Activated naive CD8-positive, alpha-beta T cell treated with anti-CD3 and anti-CD28 coated beads, Interleukin-2, amount 50 U/mL, for 24 hours (primary cell): ENCODE measurements at places on chromosomes 7 and 10.

GRCh38 chr7:20797042-20797461 is 10.4 kb upstream of the SP8 start:
- no peak for DNase-seq

DNA sequence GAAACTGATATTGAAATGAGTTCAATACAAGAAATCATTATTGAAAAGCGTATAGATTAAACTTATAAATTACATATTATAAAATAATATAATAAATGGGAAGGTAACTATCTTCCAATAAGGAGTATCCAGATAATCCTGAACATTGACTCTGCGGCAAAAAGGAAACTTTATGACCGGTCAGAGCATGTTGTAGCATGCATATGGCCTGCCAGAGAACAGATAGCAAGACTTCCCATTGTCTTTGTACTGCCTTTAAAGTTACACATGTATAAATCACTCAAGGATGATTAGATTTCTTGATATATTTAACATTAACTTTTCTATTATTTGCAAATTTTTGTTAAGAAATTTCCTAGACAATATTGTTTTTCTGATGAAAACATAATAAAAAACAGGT is 56.2 kb upstream of the ETV1 start:
- DNase-seq, result no peak

DNA sequence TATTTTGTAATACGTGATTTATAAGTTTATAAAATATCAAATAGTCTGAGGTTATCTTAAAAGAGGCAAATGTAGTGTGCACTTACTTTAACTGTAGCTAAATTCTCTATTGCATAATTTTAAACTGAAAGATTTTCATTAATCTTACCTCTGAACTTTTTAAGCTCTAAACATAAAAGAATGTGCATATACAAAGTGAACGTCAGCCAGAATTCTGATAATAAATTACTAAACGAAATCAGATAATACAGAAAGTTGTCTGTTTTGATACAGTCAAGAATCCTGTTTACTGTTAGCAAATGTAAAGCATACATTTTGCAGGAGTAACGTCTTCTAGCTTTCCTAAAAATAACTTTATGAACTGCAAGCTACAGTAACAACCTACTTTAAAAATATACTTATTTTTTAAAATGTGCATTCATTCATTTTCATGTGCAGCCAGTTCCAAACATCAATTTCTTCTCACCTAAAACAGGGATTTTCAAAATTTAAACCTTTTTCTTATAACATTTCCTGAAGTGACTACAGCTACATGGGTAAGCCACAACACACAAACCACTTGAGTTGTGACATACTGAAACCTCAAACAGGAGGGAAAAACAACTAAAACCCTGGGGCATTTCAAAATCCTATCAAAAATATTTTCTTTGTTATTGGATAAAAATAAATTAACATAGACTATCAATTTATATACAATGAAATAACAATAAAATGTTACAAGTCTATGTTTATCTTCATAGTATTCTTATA is 92.7 kb downstream of the RNLS start:
- no peak for DNase-seq

DNA sequence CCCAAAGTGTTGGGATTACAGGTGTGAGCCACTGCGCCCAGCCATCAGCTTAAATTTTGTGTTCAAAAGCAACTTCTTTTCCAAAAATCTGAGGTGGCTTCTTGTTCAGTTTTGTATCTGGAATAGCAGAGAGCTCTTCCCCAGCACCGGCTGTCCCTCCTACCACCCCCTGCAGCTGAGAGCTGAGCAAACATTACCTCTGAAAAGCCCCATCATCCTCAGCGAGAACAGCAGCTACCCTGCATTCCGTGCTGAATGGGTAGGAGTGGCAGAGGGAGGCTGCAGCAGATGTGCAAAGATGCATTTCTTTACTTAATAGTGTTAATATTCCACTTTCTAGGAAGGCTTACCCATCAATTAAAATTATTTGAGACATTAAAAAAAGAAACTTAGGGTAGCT is 31.8 kb downstream of the CCM2 start:
- no peak for DNase-seq

DNA sequence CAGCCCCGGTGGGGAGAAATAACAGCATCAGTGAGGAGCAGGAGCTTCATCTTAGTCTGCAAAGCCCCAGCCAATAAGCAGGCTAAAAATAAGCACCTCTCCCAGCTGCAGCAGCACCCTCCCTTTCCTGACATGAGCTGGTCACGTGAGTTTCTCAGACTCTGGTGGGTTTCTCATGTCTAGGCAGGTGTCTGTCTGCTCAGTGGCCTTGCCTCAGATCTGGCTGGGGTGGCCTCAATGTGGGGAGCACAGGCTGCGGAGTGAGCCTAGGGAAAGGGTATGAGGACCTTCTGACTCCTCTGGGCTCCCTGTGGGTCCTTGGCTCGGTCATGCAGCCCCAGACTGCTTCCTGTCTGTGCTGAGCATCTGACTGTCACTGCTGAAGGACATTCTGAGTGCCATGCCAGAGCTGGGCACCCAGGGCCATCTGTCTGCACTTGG is 81.6 kb upstream of the LRRC4 start:
- DNase-seq, result no peak

DNA sequence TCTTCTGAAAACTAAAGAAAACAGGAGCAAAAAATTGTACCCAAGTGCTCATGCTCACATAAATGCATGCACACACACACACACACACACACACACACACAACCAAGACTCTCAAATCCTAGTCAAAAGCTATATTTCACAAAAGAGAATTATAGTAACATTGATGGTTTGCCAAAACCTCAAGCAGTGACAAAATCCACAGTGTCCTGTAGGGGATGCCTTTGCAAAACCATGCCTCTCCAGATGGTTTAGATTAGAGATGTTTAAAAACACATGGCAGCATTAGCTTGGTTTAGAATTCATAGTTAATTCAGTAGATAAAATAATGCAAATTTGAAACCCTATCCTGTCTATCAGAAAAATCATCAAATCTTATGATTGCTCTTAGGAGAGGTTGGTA is 232.2 kb downstream of the DYNC1I1 start:
- no peak for DNase-seq

DNA sequence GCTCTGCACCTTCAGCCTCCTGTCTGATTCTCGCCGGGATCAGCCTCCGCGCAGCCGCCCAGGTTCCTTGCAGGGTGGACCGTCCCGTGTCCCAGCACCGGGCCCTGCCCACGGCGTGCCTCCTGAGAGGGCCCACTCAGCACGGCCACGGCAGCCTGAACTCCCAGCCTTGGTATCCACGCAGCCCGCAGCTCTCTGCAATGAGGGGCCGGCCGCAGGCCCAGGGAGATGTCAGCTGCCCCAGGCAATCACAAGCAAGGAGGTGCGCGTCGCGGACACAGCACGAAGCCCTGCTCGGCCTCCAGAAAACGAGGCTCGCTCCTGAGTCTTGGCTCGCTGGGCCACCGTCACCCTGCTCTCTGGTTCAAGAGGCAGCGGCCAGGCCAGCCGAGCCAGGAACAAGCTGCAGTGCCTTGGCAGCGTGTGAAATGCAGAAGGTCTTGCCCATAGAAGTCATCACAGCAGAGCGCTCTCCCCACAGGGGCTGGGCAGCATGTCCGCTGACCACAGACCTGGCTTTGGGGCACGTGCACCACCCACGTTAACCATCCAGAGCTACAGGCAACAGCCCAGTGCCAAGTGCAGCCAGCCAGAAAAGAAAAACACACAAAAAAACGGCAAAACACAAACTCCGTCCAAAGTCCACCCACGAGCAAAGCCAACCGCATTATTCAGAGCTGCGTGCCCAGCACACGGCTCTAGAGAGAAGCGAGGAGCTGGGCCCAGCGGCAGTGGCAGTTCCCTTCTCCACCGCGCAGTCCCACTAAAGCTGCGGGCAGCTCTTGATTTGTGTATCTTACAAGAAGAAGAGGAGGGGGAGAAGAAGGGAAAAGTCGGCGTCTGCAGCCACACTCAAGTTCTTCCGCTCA is 13.9 kb downstream of the GPER1 start:
- no peak for DNase-seq

GRCh38 chr10:121324678-121325213 is 273.5 kb downstream of the FGFR2 start:
- no peak for DNase-seq

- DNase-seq, result no peak
Observed at GRCh38 chr7:66399566-66399965, 194.4 kb downstream of the TPST1 start.

DNA sequence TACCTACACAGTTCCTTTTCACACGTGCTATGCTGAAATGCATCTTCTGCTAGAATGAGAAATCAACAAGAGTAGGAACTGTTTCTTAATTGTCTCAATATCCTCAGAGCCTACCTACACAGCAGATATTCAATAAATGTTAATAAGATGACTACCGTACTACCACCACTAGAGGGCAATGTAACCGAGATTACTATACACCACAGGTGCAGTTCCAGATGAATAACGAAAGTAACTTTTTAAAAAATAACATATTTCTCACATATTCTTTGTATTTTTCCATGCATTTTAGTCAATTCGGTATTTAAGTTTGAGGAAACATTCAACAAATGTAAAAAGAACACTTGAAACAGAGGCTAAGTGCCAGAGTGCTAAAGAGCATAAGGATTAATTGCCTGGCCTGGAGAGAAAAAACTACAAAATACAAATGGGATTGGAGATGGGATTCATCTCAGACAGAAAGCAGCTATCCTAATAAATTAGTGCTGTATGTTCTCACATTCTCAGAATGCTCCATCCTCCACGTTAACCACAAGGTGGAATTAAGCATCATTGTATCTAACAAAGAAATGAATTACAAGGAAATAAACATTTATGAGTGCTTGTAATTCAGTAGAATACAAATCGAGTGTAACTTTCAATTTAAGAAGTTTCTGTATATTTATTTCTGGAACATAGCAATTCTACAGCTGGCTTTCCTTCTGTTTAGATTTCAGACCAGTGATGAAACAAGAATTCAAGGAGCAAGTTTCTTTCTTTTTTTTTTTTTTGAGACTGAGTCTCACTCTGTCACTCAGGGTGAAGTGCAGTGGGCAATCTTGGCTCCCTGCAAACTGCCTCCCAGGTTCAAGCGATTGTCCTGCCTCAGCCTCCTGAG is 20.3 kb upstream of the HECTD2 start:
- no peak for DNase-seq

DNA sequence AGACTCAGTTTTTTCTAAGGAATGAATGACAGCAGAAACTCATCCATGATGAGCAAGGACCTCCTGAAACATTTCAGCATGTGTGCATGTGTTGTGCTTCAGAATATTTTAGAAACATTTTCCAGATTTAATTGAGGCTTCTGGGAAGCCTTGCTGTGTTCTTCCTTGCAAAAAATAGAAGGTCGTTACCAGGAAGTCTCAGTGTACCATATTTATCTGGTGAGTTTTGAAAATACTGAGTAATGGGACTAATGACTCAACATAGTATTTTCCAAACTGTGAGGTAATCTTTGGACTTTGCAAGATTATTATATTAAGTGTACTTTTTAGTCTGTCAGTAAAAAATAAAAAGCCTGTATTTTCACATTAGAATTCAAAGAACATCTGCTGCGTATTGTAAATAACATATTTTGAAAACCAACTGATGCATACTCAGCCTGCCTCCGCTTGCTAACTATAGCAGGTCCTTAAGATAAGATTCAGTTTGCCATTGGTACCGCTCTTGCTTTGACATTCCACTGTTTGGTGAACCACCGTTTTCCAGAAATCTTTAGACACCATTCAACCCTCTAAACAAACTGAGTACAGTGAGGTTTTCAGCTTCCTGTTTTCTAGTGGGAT is 739.6 kb upstream of the GALNT17 start:
- no peak for DNase-seq

GRCh38 chr7:8259586-8260222 is 2.3 kb downstream of the ICA1 start:
- DNase-seq, result no peak

- DNase-seq, result no peak
Observed at GRCh38 chr10:99920901-99921300, 88.8 kb downstream of the DNMBP start.

DNA sequence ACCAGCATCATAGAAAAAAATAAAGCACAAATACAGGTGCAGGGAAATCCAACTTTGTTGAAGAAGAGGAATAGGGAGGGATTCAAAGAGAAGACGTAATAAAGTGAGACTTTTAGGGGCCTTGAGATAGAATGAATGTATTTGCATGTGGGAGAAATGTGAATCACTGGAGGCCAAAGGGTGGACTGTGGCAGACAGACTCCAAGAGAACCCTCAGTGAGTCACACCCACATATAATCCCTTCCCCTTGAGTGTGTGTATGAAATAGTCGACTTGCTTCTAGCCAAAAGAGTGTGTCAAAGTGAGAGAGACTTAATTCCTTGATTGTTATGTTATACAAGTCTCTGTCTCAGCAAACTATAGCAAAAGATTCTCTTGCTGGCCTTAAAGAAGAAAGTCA is 101.3 kb upstream of the GHITM start:
- DNase-seq, result no peak

DNA sequence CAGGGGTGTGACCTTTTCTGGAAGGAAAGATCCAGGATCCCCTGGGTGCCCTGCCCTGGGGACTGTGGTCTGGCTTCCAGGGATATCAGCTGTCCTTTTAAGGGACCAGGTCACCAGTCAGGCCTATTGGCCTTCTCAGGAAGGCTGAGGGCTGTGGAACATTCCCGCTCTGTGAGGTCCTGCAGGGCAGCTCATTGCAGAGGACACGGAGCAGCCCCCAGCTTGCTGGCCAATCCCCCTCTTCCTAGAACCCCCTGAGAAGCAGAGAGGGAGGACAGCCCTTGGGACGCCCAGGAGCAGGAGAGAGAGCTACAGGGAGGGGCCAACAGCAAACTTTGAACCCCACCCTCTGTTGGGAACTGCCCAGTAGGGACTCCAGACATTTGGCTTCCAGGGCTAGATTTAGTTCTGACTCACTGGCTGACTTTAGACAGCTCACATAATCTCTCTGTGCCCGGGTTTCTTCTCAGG is 67.9 kb upstream of the COL13A1 start:
- no peak for DNase-seq

DNA sequence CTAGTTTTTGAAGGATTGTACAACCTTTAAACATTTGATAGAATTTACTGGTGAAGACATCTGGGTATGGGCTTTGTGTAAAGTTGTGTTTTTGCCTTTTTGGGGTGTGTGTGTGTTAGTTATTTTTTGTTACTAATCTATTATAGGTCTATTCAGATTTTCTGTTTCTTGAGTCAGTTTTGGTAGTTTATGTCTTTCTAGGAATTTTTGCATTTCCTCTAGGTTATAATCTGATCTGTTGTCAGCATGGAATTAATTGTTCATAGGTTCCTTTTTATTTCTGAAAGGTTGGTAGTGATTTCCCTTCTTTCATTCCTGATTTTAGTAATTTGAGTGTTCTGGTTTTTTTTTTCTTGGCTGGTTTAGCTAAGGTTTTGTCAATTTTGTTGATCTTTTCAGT is 17.7 kb downstream of the SEPTIN7 start:
- DNase-seq, result no peak

GRCh38 chr7:27117887-27118491 is 12.6 kb downstream of the HOXA4 start:
- no peak for DNase-seq

GRCh38 chr10:132257271-132257670 is 50.5 kb downstream of the STK32C start:
- DNase-seq, result peak; percentile 54
